ENCODE measurements at places on chromosomes 6 and 20. TPM values are rescaled to one million over a fixed set of nuclear protein-coding genes. Genes with fewer than 3 reads are reported as not detected.

Gene RIPOR3
- total RNA-seq = 2.3 TPM

Gene FAM83C
- total RNA-seq = not detected

Gene IL17F
- total RNA-seq = not detected

Gene OR2B6
- not detected for total RNA-seq

Gene UNC5CL
- total RNA-seq = 30.3 TPM

Gene HEY2
- 7.3 TPM for total RNA-seq

Gene CAGE1
- total RNA-seq = not detected

Gene LCA5
- total RNA-seq = 7.8 TPM

Gene MTG2
- 16.5 TPM for total RNA-seq

GRCh38 chr6:116450769-116451740, 10.1 kb upstream of the CALHM6 start:
- no peak for DNase-seq

- DNase-seq = peak; percentile 65
Measured at GRCh38 chr6:111625461-111626391, 20.0 kb upstream of the TRAF3IP2 start.

- DNase-seq = no peak
Measured at GRCh38 chr20:48736231-48736630, 91.6 kb downstream of the PREX1 start.

GRCh38 chr20:24702501-24703283, 233.3 kb downstream of the SYNDIG1 start:
- no peak for DNase-seq

DNA sequence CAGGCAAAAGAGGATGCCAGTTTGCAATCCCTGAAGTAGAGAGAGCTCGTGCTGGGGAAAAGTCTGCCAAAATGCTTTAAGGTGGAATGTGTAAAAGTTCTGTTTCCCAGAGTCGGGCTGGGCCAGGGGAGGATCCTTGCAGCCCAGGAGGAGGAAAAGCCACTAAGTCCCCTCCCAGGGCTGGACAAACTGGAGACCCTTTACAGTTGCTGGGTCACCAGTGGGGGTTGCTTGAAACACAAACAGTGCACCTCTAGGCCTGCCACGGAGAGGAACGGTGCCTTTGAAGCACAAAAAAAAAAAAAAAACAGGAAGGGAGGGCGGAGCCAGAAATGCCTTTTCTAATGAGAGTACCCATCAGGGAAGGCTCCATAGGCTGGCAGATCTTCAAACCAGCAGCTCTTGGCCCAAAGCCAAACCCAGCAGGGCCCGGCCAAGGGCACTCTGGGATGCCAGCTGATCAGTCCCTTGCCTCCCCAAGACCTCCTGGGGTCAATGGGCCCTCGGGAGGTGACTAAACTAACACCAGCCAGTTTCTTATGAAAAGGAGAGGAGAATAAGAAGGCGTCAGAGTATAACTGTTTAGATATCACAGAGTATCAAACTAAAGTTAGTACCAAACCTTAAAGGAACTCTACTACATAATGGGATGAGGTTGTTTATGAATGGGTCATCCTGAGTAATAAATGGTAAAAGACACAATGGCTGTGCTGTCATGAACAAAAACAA, 23.7 kb downstream of the HLA-A start:
- peak; percentile 90 for DNase-seq

DNA sequence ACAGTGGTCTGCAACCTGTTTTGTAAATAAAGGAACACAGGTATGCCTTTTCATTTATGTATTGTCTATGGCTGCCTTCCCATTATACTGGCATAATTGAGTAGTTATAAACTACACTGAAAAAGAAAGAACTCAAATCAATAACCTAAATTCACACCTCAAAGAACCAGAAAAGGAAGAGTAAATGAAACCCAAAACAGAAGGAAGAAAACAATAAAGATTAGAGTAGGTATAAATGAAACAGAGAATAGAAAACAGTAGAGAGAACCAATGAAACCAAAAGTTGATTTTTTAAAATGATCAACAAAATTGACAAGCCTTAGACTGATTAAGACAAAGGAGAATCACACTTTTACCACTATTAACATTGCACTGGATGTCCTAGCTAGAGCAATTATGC, 34.7 kb downstream of the FAM184A start:
- DNase-seq = no peak

GRCh38 chr6:135128268-135128914, 52.7 kb upstream of the MYB start:
- no peak for DNase-seq

- no peak for DNase-seq
Measured at GRCh38 chr6:5706124-5707033, 300.3 kb downstream of the NRN1 start.

DNA sequence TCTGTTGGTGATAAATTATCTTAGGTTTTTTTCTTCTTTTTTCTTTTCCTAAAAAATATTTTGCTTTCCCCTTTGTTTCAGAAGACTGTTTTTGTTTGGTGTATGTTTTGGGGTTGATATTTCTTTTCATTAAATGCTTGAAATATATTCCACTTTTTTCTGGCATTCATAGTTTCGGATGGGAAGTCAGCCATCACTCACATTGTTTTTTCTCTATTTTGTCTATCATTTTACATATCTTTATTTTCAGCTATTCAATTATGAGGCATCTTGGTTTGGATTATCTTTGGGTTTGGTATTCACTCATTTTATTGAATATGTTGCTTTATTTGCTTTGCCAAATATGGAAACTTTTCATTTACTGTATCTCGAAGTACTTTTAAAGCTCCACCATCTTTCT, 600.5 kb upstream of the EYS start:
- DNase-seq = no peak

DNA sequence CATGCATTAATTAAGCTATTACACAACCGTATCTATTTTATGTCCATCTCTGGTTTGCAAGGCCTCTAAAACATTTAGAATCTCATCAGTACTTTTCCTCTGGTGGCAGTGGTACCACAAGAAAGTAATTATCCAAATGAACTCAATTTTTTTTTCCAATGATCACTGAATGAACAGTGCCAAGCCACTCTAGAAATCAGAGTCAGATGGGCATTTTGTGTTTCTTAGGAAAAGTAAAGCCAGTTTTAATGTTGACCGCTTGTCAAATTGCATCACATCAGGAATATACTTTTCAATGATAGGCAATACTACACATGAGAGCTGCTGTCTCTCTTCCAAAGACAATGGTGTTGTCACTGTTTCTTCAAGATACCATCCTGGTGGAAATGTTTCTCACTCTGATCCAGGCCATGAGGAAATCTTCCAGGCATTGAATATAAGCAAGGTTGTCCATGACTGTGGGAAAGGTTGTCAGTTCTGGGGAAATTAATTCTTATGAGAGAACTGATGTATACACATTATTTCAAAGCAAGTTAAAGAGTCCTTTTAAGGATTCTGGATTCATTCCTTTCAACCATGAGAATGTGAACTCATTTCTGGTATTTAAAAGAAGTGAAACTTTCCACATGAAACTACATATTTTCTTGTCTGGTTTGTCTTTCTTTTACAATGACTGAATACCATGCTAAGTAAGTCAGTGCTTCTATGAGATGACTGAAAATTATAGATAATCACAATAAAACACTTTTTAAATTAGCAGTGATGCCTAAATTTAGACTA, 108.8 kb upstream of the TCF21 start:
- no peak for DNase-seq

DNA sequence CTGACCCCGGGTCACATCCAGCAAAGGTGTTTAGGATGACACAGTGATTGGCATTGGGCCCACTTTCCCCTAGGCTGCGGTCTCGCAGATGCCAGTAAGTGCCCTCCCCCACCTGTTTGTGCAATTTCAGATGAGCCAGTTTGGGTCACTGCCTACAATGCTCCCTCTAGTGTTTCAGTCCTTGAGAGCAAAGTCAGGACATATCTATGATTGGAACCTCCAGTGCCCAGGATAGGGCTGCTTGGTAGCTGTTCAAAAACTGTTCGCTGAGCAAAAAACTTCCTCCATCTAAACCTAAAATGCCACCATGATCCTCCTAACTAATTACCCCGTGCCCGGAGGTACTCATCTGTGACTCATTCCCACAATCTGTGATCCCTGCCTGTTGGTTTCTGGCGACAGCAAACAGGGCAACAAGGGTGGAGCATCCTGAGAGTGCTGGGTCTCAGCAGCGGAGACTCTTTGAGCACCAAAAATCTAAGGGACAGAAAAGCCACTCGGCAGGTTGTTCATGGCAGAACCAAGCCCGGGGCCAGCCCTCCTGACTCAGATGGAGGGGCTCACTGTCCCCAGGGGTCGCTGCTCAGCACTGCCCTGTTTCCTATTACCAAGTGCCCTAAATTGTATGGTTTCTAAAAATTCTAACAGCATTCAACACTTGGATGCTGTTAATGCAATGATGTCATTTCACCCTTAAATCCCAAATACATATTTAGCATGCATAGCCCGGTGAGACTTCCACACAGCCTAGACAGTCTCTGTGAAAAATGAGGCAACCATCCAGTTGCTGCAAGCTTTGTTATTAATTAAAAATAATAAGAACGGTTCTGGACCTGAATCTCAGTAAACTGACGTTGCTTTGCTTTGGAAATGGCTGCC, 5.0 kb downstream of the VSX1 start:
- peak; percentile 59 for DNase-seq

DNA sequence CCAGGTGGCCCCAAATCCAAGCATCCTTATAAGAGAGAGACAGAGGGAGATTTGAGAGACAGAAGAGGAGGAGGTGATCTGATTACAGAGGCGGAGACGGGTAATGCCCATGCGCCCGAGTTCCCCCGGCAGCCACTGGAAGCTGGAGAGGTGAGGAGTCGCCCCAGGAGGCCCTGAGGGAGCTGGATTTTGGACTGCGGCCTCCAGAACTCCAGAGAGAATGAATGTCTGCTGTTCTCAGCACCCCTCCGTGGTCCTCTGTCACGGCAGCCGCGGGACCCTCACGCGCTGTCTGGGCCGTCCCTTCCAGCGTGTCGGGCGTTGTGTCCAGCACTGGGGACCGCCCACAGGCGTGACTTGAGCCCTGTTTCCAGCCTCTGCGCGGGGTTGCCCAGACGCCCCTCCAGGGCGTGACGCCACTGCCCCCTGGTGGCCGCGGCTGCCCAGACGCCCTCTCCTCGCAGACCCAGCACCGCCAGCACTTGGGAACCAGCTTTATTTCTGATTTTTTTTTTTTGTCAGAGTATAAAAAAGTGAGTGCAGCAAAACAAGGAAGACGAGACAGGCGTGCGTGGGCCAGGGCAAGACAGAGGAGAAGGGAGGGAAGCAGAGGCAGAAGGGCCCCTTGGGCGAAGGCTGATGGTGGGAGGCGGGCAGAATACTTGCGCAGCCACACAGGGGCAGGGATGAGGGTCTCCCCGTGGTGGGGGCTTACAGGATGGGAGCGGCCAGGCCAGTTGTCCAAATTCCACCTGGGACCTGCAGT, 4.1 kb upstream of the ZNF512B start:
- DNase-seq = peak; percentile 90

DNA sequence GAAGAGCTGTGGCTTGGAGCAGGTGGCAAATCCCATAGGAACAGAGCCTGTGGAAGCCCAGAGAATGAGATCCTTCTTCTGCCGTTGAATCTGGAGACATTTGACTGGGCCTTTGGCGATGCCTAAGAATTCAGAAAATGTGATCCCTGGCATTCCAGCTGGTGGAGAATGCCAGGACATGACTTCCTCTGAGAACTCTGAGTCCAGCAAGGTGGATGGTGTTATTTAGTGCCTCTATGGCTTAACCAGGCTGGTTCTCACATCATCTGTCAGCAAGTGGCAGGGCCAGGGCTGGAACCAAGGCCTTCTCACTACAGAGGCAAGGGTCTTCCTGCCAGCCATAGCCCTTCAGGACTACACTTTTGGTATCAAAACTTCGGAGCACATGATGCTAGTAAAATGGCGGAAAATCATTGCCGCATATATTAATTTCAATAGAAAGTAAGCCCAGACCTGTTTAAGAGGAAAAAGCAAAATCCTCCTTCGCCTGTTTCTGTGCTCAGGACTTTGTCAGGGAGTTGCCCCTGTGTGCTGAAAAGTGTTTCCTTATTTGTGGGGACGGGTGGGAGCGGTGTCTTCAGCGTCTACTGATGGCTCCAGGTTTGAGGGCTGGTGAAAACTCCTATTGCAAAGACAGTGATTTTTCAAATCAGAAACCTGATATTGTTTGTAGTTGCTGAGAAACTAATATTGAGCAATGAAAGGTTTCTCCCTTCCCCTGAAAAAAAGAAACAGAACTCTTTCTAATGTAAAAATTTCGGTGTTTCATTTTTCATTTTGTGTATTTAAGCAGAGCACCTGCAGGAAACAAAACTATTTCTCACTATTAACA, 23.9 kb downstream of the DUSP22 start:
- DNase-seq = no peak

DNA sequence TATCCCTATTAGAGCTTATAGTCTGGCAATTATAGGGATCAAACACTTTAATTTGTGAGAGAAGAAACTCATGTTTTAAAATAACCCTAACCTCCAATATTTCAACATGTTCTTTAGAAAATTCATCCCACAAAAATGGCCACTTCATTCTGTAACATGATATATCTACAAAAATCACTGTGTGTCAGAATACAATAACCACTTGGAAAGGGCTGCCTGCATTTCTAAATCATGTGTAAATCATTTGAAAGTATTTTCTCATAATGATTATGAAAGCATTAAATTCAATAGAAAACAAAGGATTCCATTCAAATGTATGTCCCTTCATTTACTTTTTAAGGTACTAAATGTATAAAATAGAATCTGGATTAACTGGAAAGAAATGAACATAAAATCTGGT, 101.4 kb upstream of the NHSL1 start:
- no peak for DNase-seq

GRCh38 chr6:159691133-159691962, 1.7 kb downstream of the SOD2 start:
- DNase-seq = no peak

GRCh38 chr6:144335914-144336313, 50.8 kb downstream of the UTRN start:
- DNase-seq = no peak

GRCh38 chr6:148042536-148042935, 300.1 kb upstream of the SASH1 start:
- no peak for DNase-seq

DNA sequence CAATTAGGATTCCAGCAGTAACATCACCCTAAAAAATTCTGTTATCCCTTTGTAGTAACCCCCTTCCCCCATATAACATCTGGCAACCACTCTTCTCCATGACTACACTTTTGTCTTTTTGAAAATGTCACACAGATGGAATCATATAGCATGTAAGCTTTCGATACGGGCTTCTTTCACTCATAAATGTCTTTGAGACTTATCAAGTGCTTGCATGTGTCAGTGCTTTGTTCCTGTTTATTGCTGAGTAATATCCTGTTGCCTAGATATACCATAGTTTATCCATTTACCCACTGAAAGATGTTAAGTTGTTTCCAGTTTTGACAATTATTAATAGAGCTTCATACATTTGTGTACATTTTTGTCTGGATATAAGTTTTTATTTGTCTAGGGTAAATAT, 10.4 kb upstream of the SNPH start:
- no peak for DNase-seq

DNA sequence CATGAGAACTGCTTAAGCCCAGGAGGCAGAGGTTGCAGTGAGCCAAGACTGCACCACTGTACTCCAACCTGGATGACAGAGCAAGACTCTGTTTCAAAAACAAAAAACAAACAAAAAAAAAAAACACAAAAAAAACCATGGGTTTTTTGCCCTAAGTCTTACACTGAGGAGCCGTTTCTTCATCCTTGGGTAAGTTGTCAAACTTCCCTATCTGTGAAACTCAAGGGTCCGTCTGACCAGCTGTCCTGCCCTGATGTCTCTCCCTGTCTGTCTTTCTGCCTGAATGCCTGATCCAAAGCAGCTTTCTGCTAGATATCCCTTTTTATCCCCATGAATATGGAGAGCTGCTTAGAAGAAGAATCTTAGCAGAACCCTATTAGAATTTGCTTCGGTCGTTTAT, 41.3 kb upstream of the CLDN20 start:
- no peak for DNase-seq

All from body of pancreas (tissue), 4 donors.